Activated CD8-positive, alpha-beta T cell treated with anti-CD3 and anti-CD28 coated beads for 36 hours (primary cell): ENCODE measurements at places on chromosomes 5 and 9. TPM values are rescaled to one million over a fixed set of nuclear protein-coding genes. Genes with fewer than 3 reads are reported as not detected.

DNA sequence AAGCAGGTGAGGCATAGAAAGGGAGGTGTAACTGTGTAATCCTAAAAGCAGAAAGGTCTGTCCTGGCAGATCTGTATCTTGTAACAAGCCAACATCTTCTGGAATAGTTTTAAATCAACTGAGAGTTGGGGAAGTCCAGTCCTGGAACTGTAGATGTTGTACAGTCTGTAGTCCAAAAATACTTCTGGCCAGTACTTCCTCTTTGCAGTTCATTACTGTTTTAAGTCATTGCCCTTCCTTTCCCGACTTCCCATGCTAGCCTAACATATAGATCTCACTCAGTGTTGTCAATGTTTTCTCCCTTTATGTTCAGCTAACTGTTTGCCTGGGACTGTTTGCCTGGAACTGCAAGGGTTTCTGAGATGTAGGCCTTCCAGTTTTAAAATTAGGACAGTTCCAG, 168.5 kb upstream of the ISL1 start:
- no peak overlapping the region for H3K27ac ChIP-seq
- no peaks in the 10 kb centered on the region for H3K27me3 ChIP-seq
- H3K4me1 ChIP-seq = no peaks in the 10 kb centered on the region
- no peaks in the 10 kb centered on the region for H3K36me3 ChIP-seq
- no peak overlapping the region for H3K4me3 ChIP-seq

GRCh38 chr5:105554568-105555169, 1992.1 kb upstream of the NUDT12 start:
- H3K27ac ChIP-seq = no peak overlapping the region
- no peaks in the 10 kb centered on the region for H3K27me3 ChIP-seq
- no peak overlapping the region for H3K4me3 ChIP-seq
- DNase-seq = no peak
- H3K4me1 ChIP-seq = no peaks in the 10 kb centered on the region

The PTGS1 gene
- total RNA-seq = not detected

- peak overlapping the region; percentile 37 for H3K27ac ChIP-seq
- peaks cover 7% of the 10 kb centered on the region for H3K36me3 ChIP-seq
- no peak overlapping the region for H3K4me3 ChIP-seq
- H3K27me3 ChIP-seq = no peaks in the 10 kb centered on the region
- peaks cover 15% of the 10 kb centered on the region for H3K4me1 ChIP-seq
Observed at GRCh38 chr9:33112094-33112493, 35.6 kb upstream of the SMU1 start.

GRCh38 chr9:126001581-126002225, 254.5 kb downstream of the PBX3 start:
- H3K27me3 ChIP-seq = peaks cover 3% of the 10 kb centered on the region
- no peaks in the 10 kb centered on the region for H3K4me1 ChIP-seq
- no peak overlapping the region for H3K27ac ChIP-seq
- H3K36me3 ChIP-seq = no peaks in the 10 kb centered on the region
- no peak for DNase-seq

- H3K27me3 ChIP-seq = peaks cover 7% of the 10 kb centered on the region
- H3K36me3 ChIP-seq = no peaks in the 10 kb centered on the region
- DNase-seq = no peak
- H3K4me3 ChIP-seq = no peak overlapping the region
Observed at GRCh38 chr9:70887826-70888225, 233.6 kb downstream of the TRPM3 start.

DNA sequence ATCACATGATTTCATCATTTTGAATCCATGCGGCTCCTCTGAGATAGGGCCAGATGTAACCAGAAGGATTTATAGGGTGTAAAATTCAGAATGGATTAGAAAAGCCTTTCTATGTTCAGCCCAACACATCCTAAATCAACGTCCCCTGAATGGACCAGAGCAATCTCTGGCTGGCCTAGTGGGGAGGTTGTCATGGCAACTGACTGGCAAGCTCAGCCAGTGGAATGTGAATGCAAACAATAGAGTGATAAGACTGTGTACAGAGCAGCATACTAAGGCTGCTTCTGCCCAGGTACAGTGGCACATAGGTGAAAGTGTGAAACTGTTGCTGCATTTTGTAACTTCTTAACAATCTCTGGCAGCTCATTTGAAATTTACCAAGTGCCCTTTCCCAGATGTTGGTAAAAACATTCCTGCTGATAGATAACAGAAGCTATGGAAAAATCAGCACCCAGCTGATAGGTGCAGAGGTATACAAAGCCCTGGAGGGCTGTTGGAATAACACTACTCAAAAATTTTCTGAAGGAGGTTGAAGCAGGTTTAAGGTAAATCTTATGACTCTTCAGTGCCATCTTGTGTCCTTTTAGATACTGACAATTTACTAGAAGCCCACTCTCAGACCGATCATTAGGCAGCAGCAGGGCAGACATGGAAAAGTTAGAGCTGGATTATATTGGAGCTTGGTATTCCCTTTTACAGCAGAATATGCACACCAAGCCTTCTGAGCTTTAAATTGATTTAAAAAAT, 267.2 kb downstream of the RAB3C start:
- DNase-seq = no peak
- no peaks in the 10 kb centered on the region for H3K36me3 ChIP-seq
- no peak overlapping the region for H3K27ac ChIP-seq
- H3K4me1 ChIP-seq = no peaks in the 10 kb centered on the region

The CKS2 gene
- total RNA-seq = 221 TPM

GRCh38 chr5:115568668-115569067, 24.1 kb upstream of the FEM1C start:
- H3K36me3 ChIP-seq = no peaks in the 10 kb centered on the region
- no peaks in the 10 kb centered on the region for H3K4me1 ChIP-seq

The ALAD gene
- 16.2 TPM for total RNA-seq

The DMRTA1 gene
- not detected for total RNA-seq

- no peaks in the 10 kb centered on the region for H3K36me3 ChIP-seq
- H3K4me3 ChIP-seq = no peak overlapping the region
- H3K27ac ChIP-seq = no peak overlapping the region
Observed at GRCh38 chr9:13569602-13570067, 290.1 kb upstream of the MPDZ start.

The SAXO1 gene
- 0.07 TPM for total RNA-seq

DNA sequence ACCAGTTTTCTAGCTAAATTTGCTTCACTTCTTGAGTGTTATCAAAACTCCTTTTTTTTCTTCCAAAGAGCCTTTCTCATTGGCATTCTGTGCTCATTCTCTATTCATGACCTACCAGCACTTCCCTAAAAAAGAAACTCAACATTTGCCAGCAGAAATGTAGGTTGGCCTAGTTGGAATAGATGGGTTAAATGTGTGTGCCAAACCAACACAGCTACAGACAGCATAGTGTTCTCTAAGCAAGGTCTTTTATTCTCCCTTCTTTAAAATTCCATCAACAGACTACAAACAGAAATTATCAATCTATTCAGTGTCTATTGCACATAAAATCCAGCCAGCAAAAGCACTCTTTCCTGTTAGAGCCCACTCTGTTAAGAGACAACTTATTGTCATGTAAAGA, 255.8 kb upstream of the PUM3 start:
- no peaks in the 10 kb centered on the region for H3K36me3 ChIP-seq
- no peak for DNase-seq
- H3K4me1 ChIP-seq = no peaks in the 10 kb centered on the region
- H3K27ac ChIP-seq = no peak overlapping the region
- peaks cover 2% of the 10 kb centered on the region for H3K27me3 ChIP-seq
- no peak overlapping the region for H3K4me3 ChIP-seq

DNA sequence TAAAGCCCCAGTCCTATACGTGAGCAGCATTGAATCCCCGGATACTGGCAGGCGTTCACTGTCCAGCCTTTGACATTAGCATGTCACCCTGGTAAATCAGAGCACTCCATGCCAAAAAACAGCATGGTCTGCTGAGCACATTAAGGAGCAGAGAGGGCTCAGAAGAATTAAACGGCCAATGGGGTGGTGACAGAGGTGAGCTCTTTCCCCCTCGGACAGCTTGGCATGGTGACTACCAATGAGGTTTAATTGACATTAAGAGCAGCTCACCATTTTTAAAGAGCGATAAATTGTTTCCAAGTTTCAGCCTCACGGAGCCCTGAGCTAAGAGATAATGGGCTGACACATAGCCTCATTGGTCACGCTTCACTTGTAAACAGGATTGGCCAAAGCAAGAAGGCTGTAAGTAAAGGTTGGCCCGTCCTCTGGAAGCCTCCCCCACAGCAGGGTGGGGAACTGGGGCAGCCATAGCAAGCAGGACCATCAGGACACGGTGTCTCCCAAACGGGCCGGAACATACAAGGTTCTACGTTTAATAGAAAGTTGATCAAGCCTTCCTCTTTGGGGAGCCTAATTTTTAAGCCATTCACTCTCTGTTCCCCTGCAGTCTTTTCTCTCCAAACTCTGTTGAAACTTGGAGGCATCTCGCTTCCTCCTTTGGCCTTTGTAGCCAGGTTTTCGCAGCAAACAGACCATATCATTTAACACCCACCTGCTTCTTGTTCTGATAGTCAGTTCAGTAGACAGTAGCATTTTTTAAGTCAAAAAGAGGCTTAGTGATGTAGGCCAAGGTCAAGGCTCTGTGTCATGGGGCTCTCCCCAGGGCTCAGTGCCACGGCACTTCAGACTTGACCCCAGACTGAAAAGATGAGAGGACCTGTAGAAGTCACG, 25.9 kb downstream of the QRFP start:
- no peak overlapping the region for H3K27ac ChIP-seq
- no peak overlapping the region for H3K4me3 ChIP-seq
- H3K4me1 ChIP-seq = no peaks in the 10 kb centered on the region
- DNase-seq = no peak
- no peaks in the 10 kb centered on the region for H3K27me3 ChIP-seq
- peaks cover 19% of the 10 kb centered on the region for H3K36me3 ChIP-seq

The PCDHGB3 gene
- 0.07 TPM for total RNA-seq

GRCh38 chr5:177421062-177421798, 5.2 kb upstream of the GRK6 start:
- H3K27ac ChIP-seq = no peak overlapping the region
- no peak overlapping the region for H3K4me3 ChIP-seq

The HAVCR2 gene
- total RNA-seq = 28.7 TPM

GRCh38 chr9:75454043-75454442, 365.7 kb downstream of the OSTF1 start:
- no peak for DNase-seq
- no peak overlapping the region for H3K27ac ChIP-seq
- H3K36me3 ChIP-seq = no peaks in the 10 kb centered on the region
- H3K4me3 ChIP-seq = no peak overlapping the region

The OBP2B gene
- total RNA-seq = not detected

GRCh38 chr5:56026863-56027300, 32.1 kb upstream of the IL6ST start:
- no peak overlapping the region for H3K4me3 ChIP-seq
- H3K4me1 ChIP-seq = peaks cover 14% of the 10 kb centered on the region
- H3K27me3 ChIP-seq = no peaks in the 10 kb centered on the region
- no peak overlapping the region for H3K27ac ChIP-seq

GRCh38 chr9:27548055-27548741, 18.6 kb upstream of the MOB3B start:
- H3K27ac ChIP-seq = no peak overlapping the region
- no peaks in the 10 kb centered on the region for H3K4me1 ChIP-seq
- no peak for DNase-seq
- H3K36me3 ChIP-seq = peaks cover 15% of the 10 kb centered on the region
- H3K4me3 ChIP-seq = no peak overlapping the region

DNA sequence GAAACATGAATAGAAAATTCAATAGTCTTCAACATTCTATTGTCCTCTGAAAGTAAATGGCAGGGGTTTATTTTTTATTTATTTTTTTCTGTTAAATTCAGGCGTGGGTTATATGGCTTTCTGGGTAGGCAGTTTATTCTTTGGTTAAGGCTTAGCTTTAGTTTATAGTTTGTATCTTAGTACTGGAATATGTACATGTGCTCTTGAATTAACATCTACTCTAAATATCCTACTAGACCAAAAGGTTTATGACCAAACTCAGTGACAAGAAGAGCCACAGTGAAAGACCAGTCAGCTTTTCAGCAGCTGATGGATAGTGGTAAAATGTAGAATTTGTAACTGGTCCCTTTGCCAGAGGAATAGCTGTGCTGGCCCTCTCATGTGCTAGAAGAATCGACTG, 62.0 kb upstream of the DAB2 start:
- H3K36me3 ChIP-seq = no peaks in the 10 kb centered on the region
- no peaks in the 10 kb centered on the region for H3K27me3 ChIP-seq
- no peak overlapping the region for H3K4me3 ChIP-seq
- no peak overlapping the region for H3K27ac ChIP-seq
- no peaks in the 10 kb centered on the region for H3K4me1 ChIP-seq
- DNase-seq = no peak

GRCh38 chr5:1818784-1819183, 17.6 kb downstream of the NDUFS6 start:
- peaks cover 66% of the 10 kb centered on the region for H3K36me3 ChIP-seq
- no peak overlapping the region for H3K27ac ChIP-seq
- no peak overlapping the region for H3K4me3 ChIP-seq
- no peaks in the 10 kb centered on the region for H3K4me1 ChIP-seq

- no peaks in the 10 kb centered on the region for H3K4me1 ChIP-seq
- H3K27me3 ChIP-seq = peaks cover 3% of the 10 kb centered on the region
- H3K4me3 ChIP-seq = no peak overlapping the region
- no peak for DNase-seq
Observed at GRCh38 chr9:110087605-110088004, 120.4 kb downstream of the C9orf152 start.

The QRFP gene
- not detected for total RNA-seq

DNA sequence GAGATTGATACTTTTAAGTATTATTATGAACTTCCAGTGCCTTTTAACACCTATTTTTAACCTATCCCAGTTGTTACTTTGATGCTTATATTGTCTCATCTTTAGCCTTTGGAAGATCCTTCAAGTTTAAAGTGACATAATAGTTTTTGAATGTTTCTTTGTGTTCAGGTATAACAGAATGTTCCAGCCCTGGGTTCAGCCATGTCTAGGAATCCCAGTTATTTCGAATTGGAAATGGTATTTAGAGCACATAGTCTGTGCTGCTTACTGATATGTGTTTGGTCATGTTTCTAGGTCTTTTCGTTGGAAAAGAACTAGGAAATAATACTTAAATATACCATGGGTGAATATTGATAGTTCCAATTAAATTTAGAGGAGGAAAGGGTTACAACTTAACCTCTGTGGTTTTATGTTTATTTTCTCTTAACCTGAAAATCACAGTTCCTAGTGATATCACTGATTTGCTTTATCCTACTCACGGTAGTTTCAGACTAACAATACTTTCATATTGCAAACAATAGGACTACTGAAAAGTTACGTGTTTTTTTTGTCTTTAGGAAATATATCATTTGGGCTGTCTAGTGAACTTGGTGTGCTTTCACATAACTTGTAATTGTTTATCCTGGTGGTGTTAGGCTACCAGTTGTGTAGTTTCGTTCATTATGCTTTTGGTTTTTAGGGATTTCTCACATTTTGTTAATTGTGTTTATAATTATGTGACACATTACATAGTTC, 37.8 kb downstream of the UHRF2 start:
- no peak for DNase-seq
- H3K36me3 ChIP-seq = peaks cover 36% of the 10 kb centered on the region
- no peak overlapping the region for H3K4me3 ChIP-seq
- peaks cover 54% of the 10 kb centered on the region for H3K4me1 ChIP-seq
- H3K27me3 ChIP-seq = no peaks in the 10 kb centered on the region
- peak overlapping the region; percentile 38 for H3K27ac ChIP-seq

DNA sequence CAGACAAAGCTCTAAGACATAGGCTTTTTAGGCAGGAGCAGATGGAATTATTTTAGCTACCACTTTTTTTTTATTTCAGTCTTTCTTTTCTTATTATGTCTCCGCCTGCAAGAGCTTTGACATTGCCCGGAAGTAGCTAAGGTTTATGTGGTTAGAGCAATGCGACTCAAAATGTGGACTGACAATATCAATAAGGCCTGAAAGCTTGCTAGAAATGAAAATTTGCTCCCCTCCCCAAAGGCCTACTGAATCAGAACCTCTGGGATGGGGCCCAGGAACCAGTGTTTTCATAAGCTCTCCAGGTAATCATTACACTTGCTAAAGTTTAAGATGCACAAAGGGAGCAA, 81.3 kb downstream of the SUSD1 start:
- peak overlapping the region; percentile 3 for H3K27ac ChIP-seq
- no peaks in the 10 kb centered on the region for H3K36me3 ChIP-seq
- no peak for DNase-seq
- no peak overlapping the region for H3K4me3 ChIP-seq
- H3K4me1 ChIP-seq = peaks cover 31% of the 10 kb centered on the region
- no peaks in the 10 kb centered on the region for H3K27me3 ChIP-seq
